ENCODE measurements at places on chromosomes 7 and 10. TPM values are rescaled to one million over a fixed set of nuclear protein-coding genes. Genes with fewer than 3 reads are reported as not detected.

Gene EBLN1
- not detected for polyA plus RNA-seq

GRCh38 chr10:6409971-6410643 is 170.0 kb downstream of the PRKCQ start:
- DNase-seq: peak; percentile 99

Gene DLD
- 101 TPM for polyA plus RNA-seq

GRCh38 chr7:71716690-71717089 is 584.7 kb downstream of the GALNT17 start:
- DNase-seq: peak; percentile 47

Gene TAS2R5
- 0.41 TPM for polyA plus RNA-seq

DNA sequence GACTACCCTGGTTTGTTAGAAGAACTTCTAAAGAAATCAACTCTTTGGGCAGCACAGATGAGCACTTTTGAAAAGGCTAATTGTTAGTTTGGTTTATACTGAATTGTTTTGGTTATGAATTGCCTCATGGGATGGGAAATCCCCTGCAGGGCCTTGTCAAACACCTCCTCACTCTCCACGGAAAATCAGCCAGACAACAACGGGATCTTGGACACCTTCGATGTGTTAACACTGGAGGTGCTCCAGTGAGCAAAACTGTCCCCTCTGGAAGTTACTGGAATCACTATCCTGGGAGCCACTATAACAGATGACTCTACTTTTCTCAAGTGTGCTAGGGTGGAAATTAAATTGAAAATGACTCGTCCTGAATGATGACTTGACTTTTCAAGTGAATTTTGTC is 38.7 kb downstream of the CDK6 start:
- DNase-seq: no peak

DNA sequence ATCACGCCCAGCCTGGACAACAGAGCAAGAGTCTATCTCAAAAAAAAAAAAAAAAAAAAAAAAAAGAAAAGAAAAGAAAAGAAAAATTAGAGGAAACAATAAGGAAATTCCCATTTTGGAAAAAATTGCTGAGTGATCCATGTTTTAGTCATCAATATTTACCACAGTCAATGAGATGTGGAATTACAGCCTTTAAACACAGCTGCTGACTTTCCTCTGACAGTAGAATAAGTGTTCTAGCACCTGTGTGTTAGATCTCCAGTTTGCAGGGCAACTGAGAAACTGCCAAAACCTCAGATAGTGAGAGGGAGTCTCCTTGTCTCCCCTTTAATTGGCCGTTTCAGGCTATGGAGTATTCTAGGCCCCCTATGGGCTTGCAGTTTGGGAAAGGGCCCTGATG is 520.1 kb downstream of the KCNMA1 start:
- DNase-seq: no peak

GRCh38 chr10:5609952-5610616 is 56.3 kb downstream of the ASB13 start:
- DNase-seq: no peak

- DNase-seq: no peak
Observed at GRCh38 chr7:56063500-56063881, 595 bp upstream of the SUMF2 start.

Gene WEE2
- polyA plus RNA-seq: not detected

- DNase-seq: peak; percentile 62
Observed at GRCh38 chr7:76358011-76358480, 745 bp downstream of the YWHAG start.

Gene ETV1
- polyA plus RNA-seq: 12.7 TPM

DNA sequence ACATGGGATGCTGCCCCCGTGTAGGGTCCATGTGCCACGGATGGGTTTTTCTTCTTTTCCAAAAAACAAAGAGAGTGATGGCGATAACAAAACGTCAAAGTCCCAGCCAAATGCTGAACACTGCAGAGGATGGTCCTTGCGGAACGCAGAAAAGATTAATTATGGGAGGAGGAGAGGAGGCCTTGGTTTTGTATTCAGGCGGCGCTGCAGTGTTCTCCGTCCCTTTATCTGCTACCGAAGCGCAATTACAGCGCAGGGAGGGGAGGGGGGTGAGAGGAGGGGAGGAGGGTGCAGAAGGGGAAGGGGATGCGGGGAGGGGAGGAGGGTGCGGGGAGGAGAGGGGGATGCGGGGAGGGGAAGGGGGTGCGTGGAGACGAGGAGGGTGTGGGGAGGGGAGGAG is 131.8 kb upstream of the PRKCQ start:
- DNase-seq: no peak

Data from lung (tissue), 17 donors.